AG20443 (cell line): ENCODE measurements at places on chromosomes 6 and 20.

DNA sequence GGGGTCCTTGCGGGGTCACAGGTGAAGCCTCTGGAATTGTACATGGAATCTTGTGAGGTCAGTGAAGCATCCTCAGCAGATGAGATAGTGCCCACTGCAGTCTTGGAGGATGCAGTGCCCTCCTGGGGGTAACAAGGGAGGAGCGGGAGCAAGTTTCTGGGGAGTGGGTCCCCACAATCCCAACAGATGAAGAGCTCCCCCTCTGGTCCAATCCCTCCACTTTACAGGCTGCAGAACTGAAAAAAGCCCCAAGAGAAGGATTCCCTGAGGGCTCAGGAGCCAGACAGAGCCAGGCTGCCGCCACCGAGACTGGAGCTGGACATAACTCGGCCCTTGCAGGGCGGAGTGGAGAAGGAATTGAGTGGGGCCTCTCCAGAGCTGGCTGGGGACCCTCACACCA, 52.4 kb downstream of the TTI1 start:
- no peak for DNase-seq

- DNase-seq: peak; percentile 65
Measured at GRCh38 chr6:139699335-139699734, 324.9 kb upstream of the CITED2 start.

DNA sequence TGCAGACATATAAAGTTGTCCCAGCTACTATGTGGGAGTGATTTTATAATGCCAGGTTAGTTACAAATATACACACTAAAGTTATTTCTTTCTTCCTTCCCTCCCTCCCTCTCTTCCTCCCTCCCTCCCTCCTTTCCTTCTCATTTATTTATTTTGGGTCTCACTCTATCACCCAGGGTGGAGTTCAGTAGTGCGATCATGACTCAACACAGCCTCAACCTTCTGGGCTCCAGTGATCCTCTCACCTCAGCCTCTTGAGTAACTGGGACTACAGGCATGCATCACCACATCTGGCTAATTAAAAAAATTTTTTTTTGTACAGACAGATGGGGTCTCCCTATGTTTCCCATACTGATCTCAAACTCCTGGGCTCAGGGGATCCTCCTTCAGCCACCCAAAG, 59.2 kb downstream of the PHF20 start:
- no peak for DNase-seq

GRCh38 chr20:18694071-18694470, 106.2 kb downstream of the DTD1 start:
- DNase-seq: no peak

GRCh38 chr6:53544217-53544469, 758 bp downstream of the GCLC start:
- peak; percentile 29 for DNase-seq
